Stimulated activated CD4-positive, alpha-beta T cell treated with anti-CD3 and anti-CD28 coated beads, TNF-alpha, amount 100 ng/mL, for 1 hour (primary cell): ENCODE measurements at places on chromosomes 5 and 9.

- no peak for DNase-seq
Observed at GRCh38 chr9:93141771-93142483, 7.9 kb upstream of the NINJ1 start.

DNA sequence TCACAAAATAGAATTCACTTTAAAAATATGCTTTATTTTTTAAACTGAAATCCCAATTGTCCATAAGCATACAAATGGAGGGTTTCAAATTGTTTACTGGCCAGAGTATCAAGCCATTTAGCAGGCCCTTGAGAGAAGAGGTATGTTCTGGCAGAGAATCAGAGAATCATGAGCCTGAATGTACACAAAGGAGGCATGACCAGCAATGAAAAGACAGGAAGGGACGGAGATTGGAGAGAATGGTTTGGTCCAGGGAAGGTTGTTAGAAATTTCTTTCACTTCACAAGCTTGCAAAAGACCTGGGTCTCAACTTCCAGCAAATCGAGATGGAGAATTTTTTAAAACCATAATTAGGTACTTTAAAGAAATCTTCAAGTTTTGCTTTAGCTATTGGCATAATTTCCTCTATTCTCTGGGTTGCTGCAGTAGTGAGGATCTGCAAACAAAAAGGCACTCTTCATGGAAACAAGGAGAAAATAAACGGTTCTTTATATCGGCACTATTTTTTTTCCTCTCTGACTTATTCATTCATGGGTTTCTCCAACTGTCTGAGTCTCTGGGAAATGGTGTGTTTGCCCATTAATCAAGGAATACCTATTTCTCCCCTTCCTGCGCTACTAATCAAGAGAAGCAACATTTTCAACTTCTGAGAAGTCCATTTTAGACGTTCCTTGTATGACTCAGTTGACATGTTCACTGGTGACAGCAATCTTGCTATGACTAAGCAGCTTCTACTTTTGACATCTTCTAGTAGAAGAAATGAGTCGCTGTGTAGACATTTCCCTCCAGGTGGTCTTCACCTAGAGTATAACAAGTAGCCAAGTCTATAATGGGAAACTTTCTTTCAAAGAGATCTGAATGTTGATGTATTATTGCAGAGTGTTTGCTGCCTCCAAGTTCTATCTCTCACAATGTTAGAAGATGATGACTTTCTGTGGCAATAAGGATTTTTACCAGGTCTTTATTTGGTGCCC is 23.1 kb upstream of the ERCC6L2 start:
- DNase-seq, result no peak

GRCh38 chr5:108672639-108673038 is 75.1 kb upstream of the FER start:
- DNase-seq, result no peak

DNA sequence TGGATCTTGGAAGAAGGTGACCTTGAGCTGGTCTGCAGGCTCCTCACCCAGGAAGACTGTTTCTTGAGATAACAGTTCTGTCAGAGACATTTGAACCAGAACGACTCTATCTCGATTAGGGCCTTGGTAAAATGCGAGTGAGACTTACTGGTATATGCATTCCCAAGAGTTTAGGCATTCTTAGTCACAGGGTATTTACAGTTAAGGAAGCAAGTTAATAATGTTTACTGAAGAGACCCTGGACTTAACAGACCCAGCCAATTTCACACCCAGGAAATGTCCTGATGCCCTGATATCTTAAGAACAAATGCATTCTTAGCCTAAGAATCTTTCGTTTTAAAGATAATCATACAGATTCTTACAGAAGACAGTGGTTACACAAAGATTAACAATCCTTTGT is 1867.2 kb upstream of the C9orf72 start:
- no peak for DNase-seq

DNA sequence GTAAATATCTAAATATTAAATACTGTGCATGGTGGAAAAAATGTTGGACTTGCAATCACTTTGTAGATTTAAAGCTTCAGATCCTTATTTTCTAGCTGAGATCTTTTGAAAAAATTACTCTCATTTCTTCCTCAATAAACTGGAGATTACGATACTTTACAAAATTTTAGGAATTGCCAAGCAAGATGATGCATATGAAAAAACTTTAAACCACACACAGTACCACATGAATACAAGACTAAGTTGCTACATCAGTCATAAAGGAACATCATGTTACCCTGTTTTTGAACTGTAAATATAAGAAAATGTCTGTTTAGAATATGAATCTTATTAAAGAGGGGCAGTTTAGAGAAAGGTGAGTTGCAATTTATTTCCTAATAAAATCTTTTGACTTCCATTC is 703.6 kb upstream of the NUDT12 start:
- DNase-seq, result no peak

GRCh38 chr5:171895081-171895480 is 109.5 kb downstream of the SMIM23 start:
- no peak for DNase-seq

- DNase-seq, result no peak
Observed at GRCh38 chr5:126003309-126003708, 419.9 kb upstream of the GRAMD2B start.

DNA sequence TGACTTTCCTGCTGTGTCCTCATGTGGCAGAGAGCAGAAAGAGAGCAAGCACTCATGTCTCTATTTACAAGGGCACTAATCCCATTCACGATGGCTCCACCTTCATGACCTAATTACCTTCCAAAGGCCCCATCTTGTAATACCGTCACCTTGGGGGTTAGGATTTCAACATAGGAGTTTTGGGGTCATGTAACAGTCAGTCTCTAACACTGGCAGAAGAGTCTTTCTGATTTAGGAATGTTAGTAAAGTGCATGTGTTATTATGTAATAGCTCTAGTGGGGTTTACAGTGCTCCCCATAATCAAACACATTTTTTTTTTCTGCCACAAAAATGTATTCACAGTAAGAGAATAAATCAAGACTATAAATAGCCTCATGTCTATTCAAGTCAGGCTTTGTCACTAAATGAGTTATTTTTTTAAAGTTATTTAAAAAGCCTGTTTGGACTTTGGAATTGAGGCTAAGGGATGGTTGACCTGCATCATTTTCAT is 19.1 kb downstream of the GALNT10 start:
- DNase-seq, result no peak

DNA sequence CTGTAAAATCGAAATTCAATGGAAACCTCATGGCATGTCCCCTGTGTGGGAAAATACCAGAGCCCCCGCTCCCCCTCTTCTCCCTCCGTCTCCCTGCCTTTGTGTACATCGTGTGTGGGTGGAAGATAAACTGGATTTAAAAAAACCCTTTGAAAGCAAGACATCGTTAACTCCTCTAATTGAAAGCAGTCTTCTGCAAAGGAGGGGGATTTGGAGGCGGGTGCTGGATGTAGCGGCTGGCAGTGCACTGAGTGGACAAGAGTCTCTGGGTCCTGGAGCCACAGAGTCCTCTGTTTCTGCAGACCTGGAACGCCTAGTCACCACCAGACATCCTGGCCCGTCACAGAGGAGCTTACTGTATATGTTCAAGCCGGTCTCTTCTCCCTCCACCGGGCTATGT is 169.4 kb downstream of the PAPPA start:
- DNase-seq, result no peak

DNA sequence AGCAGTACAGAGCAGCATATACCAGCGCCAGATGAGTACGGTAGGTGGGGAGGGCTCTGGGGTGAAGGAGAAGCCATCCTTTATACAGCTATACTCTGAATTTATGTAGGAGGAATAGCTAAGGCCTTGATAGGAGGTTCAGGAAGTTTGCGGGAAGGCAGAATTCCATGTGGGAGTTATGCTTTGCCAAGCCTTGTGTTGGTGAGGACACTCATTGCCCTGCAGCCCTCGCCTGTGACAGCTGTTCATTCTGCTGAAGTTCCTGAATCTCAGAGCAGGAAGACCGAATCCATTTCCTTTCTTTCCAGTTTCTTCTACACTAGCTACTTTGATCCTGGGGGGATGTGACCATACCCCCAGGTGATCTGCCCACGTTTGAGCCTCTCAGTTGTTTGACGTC is 7.7 kb downstream of the MFAP3 start:
- DNase-seq, result no peak

- DNase-seq, result no peak
Observed at GRCh38 chr9:99262949-99263418, 40.9 kb downstream of the SEC61B start.

DNA sequence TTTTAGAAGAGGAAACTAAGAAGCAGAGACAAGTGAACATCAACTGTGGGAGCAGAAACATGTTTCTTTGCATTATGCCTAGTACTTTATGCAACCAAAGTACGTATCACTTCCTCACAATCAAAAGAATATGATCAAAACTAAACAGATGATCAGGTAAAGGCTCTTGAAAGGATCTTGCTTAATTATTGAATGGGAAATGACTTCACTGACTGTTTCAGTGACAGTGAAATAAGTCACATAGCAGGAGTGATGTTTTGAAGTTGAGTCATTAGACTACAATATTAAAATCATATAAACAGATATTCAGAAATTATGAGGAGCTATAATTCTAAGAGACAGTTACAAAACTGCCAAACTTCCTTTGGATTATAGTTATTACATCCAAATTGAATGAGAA is 527.3 kb downstream of the MTRR start:
- no peak for DNase-seq

GRCh38 chr9:104923740-104924139 is 4.2 kb downstream of the ABCA1 start:
- no peak for DNase-seq

GRCh38 chr9:88307136-88307535 is 81.1 kb upstream of the SPIN1 start:
- DNase-seq, result no peak

GRCh38 chr5:176534640-176535039 is 2.6 kb downstream of the RNF44 start:
- DNase-seq, result no peak

DNA sequence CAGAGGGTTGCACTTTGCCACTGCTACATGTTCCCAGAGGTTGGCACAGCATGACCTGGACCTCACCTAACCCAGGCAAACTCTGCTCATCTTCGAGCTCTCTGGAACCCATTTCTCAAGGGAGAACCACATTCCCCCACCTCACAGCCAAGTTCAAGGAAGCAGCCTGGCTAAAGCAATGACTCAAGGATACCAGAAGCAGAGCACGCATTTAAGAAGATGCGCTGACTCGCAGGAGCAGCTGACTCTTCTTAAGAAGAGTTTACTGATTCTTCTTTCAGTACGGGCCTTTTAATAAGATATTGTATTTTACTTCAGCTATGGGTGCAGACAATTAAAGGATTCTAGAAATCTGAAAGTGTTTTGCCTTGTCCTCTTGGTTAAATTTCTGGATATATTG is 4.1 kb upstream of the SEMA5A start:
- DNase-seq, result no peak

- no peak for DNase-seq
Observed at GRCh38 chr5:96875791-96876291, 459 bp upstream of the ERAP2 start.

DNA sequence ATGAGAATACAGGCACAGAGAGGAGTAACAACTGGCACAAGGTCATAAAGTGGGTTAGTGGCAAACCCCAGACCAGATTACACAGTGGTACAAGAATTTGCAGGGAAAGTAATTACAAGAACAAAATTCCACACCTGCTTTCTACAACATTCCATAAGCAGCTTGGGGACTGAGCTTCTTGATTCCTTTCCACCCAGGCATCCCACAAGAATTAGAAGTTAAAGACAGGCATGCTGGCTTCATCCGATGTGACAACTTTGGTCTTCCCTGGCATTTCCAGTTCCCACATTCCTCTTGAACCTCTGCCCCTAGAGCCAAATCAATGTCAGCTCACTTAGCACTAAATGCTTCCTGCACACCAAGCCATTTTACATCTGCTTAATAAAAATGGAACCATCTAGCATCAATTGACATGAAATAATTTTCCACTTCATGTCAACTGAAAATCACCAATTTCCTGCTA is 435.8 kb upstream of the PAPPA start:
- DNase-seq, result no peak

DNA sequence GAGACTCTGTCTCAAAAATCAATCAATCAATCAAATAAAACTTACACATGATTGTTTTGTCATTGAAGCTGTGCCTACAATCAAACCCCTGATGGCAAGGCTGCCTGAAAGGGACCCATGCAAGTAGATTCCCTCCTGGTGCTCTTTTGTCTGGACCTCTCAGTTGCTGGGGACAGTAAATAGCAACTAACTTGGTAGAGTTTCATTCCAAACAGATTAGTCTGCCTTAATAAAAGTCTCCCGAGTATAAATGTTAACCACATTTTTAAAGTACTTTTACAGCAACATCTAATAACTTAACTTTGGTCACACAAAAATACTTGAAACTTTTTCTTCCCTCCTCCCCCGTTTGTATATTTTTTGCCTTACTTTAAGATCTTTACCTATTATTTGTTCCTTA is 105.5 kb downstream of the FEM1C start:
- DNase-seq, result no peak

DNA sequence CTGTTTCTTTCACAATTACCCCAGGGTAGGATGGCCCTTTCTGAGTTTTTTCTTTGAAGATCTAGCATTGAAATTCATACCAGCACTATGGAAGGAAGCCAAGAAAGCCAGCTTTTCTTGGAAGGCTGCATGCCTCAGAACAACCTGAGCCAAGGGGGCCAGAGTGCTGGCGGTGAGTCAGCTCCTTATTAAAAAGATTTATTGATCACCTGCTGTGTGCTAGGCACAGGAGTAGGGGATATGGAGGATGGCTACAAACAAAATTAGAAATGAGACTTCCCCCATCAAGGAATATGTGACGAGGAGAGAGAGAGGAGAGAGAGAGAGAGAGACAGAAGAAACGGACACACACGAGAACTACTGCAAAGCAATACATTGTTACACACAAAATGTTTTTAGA is 184.6 kb upstream of the PUM3 start:
- no peak for DNase-seq

DNA sequence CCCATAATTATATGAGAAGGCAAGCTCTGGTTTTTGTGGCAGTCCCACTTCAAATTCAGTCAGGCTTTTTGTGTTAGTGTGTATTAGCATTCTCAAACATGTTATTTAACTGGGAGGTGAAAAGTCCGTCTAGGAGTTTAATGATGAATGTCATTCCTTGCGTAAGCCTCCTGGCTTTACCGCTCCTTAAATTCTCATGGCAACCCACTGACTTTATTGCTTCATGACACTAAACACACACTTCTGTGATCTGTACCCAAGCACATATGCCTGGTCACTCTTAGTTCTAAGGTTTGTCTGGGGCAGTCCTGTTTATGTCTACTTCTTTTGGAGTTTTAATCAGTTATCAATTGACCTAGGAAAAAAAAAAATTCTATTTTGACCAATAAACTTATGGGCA is 677.9 kb upstream of the DMAC1 start:
- DNase-seq, result no peak

- no peak for DNase-seq
Observed at GRCh38 chr9:7081065-7081600, 323.4 kb downstream of the KDM4C start.

DNA sequence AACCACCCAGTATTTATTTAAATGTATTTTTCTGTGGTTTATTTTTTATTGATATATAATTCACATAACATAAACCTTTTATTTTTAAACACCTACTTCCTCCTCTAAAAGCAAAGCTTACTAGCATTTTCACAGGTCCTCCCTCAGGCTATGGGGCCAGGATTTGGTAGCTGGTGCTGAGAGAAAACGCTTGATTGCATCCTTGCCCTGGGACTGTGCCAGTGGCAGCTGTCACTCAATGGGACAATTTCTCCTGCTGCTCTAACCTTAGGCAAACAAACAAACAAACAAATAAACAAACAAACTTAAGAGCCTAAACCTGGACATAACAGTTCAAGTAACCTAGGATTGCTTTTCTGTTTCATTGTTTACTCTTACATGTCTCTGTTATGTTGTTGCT is 102.7 kb downstream of the FOCAD start:
- no peak for DNase-seq

- no peak for DNase-seq
Observed at GRCh38 chr9:97632248-97632984, 752 bp downstream of the TSTD2 start.
